Heart right ventricle (tissue), 16 donors: ENCODE measurements at places on chromosomes 4 and X. TPM values are rescaled to one million over a fixed set of nuclear protein-coding genes. Genes with fewer than 3 reads are reported as not detected.

BCOR gene
- total RNA-seq = 19.4 TPM

ZDHHC15 gene
- 2.7 TPM for total RNA-seq

RBM47 gene
- 0.81 TPM for total RNA-seq

TLR10 gene
- 0.06 TPM for total RNA-seq

SASH3 gene
- total RNA-seq = 3.6 TPM

RTL9 gene
- total RNA-seq = 0.56 TPM

IGFBP7 gene
- 702 TPM for total RNA-seq

MAGEC2 gene
- total RNA-seq = not detected

TCEAL2 gene
- total RNA-seq = not detected

PRSS12 gene
- total RNA-seq = not detected

SLC10A4 gene
- not detected for total RNA-seq

BGN gene
- 50.4 TPM for total RNA-seq
